ENCODE measurements at places on chromosomes 4 and X. TPM values are rescaled to one million over a fixed set of nuclear protein-coding genes. Genes with fewer than 3 reads are reported as not detected.

The SPINK2 gene
- 1.3 TPM for total RNA-seq

The VCX gene
- total RNA-seq: not detected

The GABRB1 gene
- total RNA-seq: not detected

The XKRX gene
- 0.78 TPM for total RNA-seq

- H3K4me3 ChIP-seq: no peak overlapping the region
- peaks cover 12% of the 10 kb centered on the region for H3K36me3 ChIP-seq
- H3K27ac ChIP-seq: peak overlapping the region; percentile 27
- H3K27me3 ChIP-seq: no peaks in the 10 kb centered on the region
Observed at GRCh38 chr4:3502941-3503936, 29.0 kb downstream of the LRPAP1 start.

DNA sequence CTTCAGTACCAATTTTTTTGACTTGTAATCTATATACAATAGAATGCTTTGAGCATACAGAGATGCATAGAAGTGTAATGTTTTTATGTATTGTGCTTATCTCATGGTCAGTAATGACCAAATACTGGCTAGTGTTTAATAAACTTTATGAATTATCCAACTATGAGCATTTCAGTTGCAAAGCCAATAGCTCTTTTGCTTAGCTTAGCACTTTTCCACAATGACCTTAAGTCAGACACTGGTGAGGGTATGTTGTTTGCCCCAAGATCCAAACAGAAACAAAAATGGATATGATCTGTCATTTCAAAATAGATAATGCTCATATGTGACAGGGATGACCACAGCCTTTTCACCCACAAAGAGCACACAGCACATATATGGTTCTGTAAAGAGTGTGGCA lies 393.0 kb downstream of the AFF2 start:
- no peaks in the 10 kb centered on the region for H3K4me1 ChIP-seq
- no peak overlapping the region for H3K27ac ChIP-seq
- no peak overlapping the region for H3K4me3 ChIP-seq
- no peaks in the 10 kb centered on the region for H3K36me3 ChIP-seq
- H3K27me3 ChIP-seq: no peaks in the 10 kb centered on the region

- H3K4me1 ChIP-seq: peaks cover 2% of the 10 kb centered on the region
- H3K27me3 ChIP-seq: peaks cover 2% of the 10 kb centered on the region
- DNase-seq: no peak
- no peak overlapping the region for H3K4me3 ChIP-seq
- no peaks in the 10 kb centered on the region for H3K36me3 ChIP-seq
Observed at GRCh38 chr4:184595430-184595829, 53.8 kb downstream of the CASP3 start.

DNA sequence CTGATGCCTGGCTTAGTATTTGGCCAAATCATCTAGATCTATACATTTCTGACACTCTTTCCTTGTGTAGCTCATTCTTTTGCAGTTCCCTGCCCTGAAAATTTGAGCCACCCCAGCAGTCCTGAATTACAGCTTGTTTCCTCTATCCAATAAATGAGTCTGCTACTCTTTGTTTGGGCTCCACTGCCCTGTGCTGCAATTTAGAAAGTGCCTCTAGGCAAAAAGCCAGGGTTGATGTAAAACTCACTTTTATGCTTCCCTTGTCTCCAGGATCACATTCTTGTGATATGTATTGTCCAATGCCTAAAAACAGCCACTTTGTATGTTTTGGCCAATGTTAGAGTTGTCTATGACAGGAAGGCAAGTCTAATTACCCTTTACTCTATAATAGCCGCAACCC lies 101.7 kb upstream of the MAP3K15 start:
- H3K36me3 ChIP-seq: peaks cover 5% of the 10 kb centered on the region
- peaks cover 13% of the 10 kb centered on the region for H3K4me1 ChIP-seq

DNA sequence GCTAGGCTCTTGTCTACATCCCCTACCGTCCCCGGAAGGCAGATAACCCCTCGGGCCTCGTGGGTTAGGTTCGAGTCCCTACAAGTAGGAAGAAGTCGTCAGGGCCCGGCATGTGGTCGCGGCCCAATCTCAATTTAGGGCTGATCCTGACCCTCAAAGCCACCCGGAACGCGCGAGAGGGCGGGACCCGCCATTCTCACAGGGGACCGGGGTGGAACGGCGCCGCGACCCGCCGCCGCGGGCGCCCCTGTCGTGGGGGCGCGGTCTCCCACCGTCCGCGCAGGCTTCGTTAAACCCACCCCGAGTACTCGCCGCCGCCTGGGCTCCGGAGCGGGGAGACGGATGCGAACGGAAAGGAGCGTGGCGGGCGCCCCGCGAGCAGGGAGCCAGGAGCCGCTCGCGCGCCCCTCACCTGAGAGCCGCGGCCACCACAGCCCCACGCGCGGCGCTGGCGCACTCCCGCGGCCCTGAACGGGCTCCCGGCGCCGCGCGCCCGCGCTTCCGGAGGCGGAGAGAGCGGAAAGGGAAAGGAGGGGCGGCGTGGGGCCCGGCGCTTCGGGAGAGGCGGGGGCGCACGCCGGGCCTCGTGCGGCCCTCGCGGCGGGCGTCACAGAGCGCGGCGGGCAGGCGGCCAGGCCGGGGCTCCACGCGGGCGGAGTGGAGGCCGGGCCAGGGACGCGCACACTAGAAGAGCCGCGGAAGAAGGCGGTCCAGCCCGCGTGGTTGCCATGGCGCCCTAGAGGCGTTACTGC lies at the start of gene CFAP97:
CFAP97 (minus strand) TSS at position 515 of the 752 bp plus-strand sequence. CDS start 12,804 bp downstream, outside the sequence.
- DNase-seq: peak; percentile 82
- H3K27ac ChIP-seq: peak within 1 kb of the TSS; percentile 97
- H3K4me3 ChIP-seq: peak within 1 kb of the TSS; percentile 94
- H3K36me3 ChIP-seq: peaks cover 21% of the 10 kb centered on the region
